Neural progenitor cell (in vitro differentiated cells): ENCODE measurements at places on chromosomes 13 and 19.

DNA sequence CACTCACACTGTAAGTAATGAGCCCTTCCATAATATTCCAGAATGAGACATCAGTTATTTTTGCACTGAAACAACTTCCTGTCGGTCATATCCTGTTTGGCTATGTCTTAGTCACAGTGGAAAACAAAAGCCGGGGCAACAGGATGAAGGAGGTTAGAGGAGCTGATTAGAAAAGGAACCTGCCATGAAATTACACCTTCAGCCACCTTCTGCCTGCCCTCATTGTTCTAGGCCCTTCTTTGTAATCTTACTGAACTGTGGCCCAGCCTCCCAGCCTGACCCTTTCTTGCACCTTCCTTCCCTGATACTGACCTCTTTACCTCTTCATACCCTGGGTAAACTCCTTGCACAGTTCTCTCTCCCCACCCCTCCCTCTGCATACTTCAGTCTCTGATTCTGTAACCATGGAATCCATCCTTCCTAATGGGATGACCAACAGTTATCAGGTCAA lies 67.3 kb downstream of the DOCK9 start:
- DNase-seq: no peak

GRCh38 chr19:2115324-2115723 lies 18.6 kb downstream of the IZUMO4 start:
- DNase-seq: no peak

- peak; percentile 98 for DNase-seq
Measured at GRCh38 chr19:45443462-45444317, 20.0 kb upstream of the ERCC1 start.

- no peak for DNase-seq
Measured at GRCh38 chr13:103289681-103290080, 223.5 kb upstream of the SLC10A2 start.
